ENCODE measurements at places on chromosomes 5 and 9.

DNA sequence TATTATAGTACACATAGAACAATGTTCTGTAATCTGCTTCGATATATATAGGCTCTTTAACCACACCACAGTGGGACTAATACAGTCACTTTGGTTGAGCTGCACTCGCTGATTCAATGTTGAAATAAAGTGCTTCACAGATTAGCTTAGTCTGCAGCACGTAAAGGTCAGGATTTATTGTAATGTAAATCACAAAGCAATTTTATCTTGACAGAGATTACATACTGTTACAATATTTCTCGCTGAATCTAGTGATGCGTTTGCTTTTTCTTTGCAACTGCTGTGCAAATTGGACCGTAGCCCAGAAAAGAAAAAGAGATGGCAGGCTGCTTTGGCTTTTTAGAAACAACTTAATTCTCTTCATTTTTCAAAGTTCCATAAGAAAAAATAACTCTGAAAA is 52.9 kb downstream of the CETN3 start:
- DNase-seq: no peak

DNA sequence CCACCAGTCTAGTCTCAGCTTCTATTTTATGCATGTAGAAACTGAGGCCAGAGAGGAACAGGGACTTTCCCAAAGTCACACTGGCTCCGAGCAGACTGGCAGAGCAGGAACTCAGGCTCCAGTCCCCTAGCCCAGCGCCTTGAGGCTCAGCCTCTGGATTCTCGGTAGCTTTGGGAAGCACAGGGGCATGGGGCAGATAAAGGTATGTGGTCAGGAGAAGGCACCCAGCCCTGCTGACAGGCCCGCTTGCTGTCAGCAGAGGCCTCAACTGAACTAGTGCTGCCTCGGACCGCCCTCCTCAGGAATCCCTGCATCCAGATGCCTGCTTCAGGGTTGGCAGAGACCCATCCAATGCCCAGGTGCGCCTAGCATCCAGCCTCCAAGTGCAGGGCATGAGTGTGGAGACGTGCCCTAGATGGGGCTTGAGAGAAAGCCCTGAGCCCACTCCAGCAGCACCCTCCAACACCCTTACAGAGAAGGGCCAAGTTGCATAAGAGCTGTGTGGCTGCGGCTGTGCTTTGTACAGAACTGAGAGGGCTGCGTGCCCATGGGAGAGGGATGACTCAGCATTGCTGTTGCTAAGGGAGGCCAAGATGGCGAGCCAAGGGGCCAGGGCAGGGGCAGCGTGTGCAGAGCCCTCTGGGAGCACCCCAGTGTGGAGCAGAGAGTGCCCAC is 168.6 kb downstream of the MACROH2A1 start:
- peak; percentile 72 for DNase-seq

- no peak for DNase-seq
These were observed 142.1 kb downstream of the AGTPBP1 start for GRCh38 chr9:85599540-85600105.

DNA sequence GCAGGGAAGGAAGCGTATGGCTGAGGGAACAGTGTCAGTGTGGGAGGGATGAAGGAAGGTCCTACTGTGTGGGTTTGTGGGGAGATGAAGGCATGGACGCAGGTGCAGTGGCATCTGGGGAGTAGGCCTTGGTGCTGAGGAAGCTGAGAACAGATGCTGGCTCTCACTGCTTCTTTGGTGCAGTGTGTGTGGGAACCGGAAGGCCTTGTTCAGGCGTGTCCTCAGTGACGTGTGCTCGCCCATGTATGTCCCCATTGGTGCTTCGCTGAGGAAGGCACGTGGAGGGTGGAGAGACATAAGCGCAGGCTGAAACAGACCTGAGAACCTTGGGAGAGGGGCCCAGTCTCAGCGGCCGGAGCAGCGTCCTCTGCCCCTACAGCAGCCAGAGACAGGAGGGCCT is 18.7 kb downstream of the ADAMTS13 start:
- DNase-seq: no peak

DNA sequence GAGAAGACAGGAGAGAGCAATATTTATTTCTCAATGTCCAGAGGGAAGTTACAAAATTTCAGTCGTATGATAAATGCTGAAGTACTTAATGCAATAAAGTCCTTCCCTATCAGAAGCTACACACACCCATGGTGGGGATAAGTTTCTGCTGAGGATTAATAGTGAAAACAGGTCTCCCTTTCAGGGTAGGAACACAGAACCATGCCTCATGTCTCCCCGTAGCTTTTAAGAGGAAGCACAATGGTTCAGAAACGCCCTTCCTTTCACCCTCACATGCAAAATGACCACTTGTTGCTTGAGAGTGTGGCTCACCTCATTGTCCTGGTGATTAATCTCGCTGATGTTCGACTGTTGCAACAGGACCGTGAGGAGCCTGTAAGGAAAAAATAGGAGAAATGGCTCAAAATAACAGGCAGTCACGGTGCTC is 73.6 kb downstream of the ANKRD55 start:
- no peak for DNase-seq

GRCh38 chr9:114958021-114958843 is 27.8 kb upstream of the TNFSF8 start:
- DNase-seq: peak; percentile 42

- DNase-seq: no peak
These were observed 79.8 kb downstream of the ARSB start for GRCh38 chr5:78905084-78905938.
